ENCODE measurements at places on chromosomes 5 and 9.
A peak's percentile ranks its signal among the peaks of the same experiment; 100 is the strongest.

DNA sequence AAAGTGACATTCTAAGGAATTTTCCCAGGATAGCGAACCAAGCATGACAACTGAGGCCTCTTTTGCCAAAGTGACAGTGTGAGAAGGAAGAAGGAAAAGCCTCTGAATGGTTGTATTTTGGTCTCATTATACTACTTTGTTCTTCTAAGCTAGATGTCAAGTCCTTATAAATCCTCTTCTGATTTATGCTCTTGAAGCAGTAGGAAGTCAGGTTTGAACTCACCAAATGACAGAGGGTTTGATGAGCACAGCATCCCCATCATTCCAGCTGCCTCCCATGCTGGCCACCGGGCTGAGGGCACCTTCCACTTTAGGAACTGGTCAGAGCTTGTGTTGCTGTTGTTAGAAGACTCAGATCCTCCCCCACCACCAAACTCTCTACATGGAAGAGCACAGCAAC lies 44.1 kb downstream of the FAM240B start:
- DNase-seq = no peak

DNA sequence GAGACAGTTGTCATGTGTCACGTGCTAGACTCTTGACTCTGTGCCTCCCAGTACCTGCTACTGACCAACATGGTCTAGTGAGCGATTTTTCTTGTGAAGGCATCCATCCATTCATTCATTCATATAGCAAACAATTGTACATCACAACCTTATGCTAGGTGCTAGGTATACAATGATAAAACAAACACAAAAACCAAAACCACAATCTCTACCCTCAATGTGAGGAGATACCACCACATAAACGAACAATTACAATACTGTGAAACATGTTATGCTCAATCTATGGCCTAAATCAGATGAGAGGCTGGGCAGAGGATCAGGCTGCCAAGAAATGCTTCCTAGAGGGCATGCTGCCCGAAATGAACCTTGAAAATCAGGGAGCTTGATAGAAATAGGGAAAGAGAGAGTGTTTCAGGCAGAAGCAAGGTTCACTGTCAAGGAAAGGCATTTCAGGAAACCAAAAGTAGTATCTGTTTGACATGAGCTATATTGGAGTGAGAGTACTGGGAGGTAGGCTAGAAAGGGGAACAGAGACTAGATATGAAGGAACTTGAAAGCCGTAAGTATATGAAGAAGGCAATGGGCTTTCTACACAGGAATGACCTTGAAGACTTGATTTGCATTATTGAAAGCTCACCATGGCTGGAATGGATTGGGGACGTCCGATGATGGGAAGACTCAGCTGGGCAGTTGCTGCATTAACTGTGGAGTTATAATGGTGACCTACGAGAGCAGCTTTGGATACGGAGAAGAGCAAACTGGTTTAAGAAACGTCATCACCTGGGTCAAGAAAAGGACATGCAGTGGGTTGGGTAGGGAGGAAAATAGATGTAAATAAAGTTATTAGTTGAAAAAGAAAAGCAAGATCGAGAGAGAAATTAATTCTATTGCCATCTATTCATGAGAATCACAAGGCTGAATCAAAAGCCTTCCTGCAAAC lies 90.1 kb downstream of the THBS4 start:
- DNase-seq = no peak

GRCh38 chr9:114347675-114348074 lies 18.0 kb downstream of the ORM2 start:
- no peak for DNase-seq

GRCh38 chr5:55625589-55625909 lies 86.6 kb downstream of the SLC38A9 start:
- DNase-seq = no peak

DNA sequence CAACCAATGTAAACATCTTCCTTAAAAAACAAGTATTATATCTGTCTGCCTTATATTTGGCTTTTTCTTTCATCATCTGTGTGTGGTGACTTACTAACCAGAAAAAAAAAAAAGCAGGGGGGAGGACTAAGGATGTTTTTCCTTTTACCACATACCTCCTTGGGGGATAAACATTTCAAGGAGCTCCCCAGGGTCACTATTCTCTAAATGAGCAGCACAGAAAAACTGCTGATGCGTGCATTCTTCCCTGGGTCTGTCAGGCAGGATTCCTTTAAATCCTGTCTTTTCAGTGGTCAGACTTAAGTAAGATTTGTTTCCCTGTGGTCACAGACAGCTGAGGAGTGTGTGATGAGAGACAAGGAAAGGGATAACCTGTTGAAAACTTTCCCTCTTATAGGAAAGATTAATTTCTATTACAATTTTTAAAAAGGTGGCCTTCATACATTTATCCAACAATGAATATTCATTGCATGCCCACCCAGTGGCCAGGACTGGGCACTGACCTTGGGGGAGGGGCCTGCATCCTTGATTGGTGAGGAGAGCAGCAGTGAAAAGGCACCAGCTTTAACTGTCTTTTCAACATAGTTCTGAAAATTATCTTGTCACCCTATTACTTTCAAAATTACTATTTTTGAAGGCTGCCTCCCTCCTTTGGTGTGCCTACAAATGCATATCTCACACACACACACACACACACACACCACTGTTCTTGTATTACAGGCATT lies 123.1 kb downstream of the TLE4 start:
- peak; percentile 95 for DNase-seq

DNA sequence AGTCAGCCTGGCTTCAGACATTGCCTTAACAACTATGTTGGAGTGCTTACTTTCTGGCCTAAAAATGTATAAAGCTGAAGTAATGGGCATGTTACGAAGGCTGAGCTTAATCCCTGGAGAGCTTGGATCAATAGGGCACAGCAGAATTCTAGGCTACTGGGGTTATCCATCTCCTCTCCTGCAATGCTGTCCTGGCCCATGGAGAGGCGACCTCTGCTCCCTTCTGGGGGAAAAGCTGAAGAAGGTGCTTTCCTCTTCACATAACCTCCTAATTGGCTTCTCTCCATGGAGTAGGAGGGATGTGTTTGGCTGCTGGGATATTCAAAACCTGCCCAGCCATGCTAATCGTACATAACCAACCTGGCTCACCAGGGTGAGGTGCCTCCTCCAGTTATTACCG lies 403.5 kb downstream of the DMRT2 start:
- DNase-seq = no peak

GRCh38 chr5:8843771-8844170 lies 702.1 kb downstream of the SEMA5A start:
- peak; percentile 79 for DNase-seq

DNA sequence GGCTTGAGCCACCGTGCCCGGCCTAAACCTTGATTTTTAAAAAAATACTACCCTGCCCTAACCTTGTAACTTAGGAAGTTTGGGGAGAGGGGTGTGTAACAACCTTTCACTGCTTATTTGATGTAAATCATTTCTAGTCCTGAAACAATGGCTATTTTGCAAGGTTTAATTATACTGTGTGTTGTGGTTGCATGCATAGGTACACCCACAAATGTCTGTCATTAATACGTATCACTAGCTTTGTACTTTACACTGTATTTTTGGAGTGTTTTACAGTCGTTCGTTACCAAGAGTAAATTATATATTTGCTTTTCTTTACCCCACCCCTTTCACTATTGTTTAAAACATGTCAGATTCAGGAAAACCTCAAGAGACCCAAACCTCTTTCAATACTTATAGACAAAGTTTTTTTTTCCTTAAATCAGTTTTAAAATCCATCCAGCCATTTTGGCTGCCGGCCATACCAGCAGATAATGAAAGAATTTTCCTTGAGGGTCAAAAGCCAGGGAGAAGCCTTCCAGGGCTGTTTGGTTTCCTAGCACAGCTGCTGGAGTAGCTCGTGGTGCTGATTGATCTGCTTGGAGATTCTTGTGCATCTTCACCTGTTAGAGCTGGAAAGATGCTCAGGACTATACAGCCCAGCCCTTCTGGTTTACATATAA lies 50.7 kb downstream of the DOCK8 start:
- no peak for DNase-seq

Measured in fibroblast of skin of back (primary cell).